ENCODE measurements at places on chromosomes 5 and 9.
A peak's percentile ranks its signal among the peaks of the same experiment; 100 is the strongest.

GRCh38 chr9:103990311-103990710 is 103.8 kb upstream of the SMC2 start:
- DNase-seq, result no peak

DNA sequence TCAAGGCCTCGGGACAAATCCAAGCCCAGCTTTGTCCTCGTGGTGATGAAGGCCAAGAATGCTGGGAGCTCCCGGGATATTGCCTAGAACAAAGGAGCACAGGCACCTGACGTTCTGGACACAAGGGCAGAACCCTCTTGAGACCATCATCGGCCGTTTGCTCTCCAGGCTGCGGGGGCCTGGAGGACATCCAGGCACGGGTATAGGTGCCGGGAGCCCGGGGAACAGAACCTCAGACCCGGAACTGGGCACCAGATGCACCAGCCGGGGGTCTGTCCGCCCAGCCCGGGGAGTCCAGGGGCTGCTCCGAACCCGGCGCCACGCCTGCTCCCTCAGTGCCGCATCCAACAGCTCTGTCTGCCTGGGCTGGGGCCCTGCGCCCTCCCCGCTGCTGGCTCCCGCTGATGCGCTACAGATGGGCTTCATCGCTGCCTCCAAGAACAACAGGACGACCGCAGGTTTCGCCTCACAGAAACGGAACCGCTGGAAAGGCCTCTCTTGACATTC is 88.0 kb downstream of the ADAMTS2 start:
- DNase-seq, result no peak

DNA sequence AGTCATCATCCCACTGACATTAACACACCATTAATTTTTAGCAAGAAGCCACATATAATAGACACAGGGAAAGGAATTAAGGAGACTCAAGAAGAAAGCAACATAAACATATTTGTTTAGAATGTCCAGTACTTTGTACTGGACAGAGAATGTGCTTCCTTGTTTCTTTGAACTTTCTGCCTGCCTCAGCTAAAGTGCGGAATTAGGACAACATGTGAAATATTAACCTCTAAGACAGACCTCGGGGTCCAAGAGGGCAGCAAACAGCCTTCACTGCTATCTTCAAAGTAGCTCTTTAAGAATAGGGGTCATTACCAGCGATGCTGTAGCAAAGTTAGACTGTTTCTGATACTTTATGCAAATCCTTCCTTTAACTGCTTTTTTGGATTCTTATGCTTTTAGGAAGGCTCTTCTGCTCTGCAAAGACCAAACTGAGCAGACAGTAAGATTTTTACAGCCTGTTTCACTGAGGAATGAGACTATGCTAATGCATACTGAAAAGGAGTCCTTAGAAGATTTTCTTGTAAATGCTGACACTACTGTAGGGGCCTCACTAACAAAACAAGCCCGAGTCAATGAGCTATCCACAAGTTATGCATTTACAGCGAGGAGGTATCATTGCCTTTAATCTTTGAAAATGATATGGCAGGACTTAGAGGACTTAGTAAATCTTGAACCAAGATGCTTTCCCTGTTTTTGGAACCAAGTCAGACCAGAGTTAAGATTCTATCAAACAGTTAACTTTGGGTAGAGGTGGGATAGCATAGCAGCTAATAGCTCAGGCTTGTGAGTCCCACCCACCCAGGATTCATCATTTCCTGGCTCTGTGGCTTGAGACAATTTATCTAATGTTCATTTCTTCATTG is 23.8 kb downstream of the DAB2 start:
- DNase-seq, result no peak

DNA sequence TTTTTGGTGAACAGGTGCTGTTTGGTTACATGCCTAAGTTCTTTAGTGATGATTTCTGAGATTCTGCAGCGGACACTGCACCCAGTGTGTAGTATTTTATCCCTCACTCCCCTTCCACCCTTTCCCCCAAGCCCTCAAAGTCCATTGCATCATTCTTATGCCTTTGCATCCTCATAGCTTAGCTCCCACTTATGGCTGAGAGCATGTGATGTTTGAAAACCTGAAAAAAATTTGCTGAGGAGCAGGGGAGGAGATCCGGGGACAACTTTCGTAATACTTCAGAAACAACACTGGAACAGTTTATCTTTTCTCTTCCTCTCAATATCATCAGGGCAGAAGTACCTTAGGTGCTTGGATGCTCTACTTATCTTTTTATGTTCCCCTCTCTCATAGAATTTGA is 226.4 kb downstream of the ADAMTS6 start:
- DNase-seq, result no peak

DNA sequence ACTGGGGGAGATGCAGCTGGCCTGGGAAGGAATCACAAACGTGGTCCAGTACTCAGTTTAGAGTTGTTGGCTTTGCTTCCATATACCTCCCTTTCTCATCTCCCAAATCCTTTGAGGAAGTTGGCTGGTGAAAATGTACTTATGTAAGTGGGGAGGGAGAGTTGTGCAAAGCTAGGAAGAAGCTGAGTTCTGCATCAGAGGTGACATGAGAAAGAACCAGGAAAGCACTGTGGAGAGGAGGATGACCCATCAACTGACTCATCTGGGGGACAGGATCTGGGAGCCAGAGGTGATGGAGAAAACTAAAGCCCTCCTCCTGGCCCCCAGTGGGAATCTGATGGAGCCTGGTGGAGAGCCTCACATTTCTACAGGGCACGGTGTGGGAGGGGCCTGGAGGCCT is 16.2 kb downstream of the KCNMB1 start:
- no peak for DNase-seq

GRCh38 chr9:104890433-104890770 is 37.6 kb downstream of the ABCA1 start:
- DNase-seq, result no peak

GRCh38 chr5:107672211-107673038 is 1.7 kb upstream of the EFNA5 start:
- DNase-seq, result peak; percentile 93

DNA sequence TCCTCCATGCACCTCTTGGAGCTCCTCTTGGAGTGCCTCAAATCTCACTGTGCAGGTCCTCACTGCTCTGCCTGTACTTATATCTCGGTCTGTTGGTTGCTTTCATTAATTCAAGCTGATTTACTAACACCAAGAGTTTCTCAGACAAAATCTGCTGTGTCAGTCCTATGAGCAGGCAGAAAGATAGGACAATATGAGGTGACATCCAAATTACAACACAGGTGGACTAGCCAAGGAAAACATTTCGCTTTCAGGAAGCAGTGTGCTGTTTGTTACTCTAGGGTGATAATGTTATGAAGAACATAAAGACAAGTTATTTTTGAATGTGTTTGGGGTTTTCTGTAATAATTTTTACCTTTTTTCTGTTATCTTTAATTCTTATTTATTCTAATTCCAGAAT is 264.1 kb upstream of the ANKH start:
- no peak for DNase-seq

DNA sequence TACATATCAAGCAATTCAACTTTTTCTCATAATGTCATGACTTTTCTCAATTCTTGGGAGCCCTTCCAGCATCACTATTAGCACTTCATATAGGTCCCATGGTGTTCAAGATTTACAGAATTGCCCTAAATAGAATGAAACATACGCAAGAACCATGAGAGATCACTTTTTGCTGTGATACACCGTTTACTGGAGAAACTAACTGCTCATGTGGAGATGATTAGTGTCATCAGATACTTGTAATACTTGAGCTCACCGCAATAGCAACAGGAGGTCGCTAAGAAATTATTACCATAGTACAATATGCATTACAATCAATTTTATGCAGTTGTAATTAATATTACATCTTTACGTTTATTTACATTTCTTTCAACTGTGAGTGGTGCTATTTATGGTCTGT is 4.8 kb upstream of the PCSK5 start:
- no peak for DNase-seq

DNA sequence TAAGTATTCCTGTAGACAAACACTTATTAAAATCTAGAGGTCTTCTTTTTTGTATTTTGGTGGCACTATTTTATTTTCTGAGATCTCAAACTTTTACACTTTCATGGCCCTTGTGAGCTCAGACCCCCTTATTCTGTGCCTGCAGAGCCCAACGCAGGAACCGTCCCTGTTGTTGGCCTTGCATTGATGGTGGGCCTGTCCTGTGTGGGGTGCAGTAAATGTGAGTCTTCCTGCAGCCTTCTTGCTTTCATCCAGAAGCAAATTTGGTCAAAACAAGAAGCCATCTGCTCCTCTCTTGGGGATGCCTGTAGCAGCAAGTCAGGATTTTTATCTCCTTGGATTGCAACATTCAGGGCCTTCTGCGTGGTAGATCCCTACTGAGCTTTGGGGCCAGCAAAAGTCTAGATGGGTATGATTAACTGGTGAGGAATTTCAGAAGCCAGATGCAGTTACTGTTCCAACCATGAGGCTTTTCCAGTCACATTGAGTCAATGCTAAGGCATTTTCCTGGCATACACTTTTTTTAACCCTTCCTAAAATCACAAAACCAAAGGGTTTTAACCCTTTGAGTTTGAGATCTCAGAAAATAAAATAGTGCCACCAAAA is 31.7 kb downstream of the BASP1 start:
- no peak for DNase-seq

DNA sequence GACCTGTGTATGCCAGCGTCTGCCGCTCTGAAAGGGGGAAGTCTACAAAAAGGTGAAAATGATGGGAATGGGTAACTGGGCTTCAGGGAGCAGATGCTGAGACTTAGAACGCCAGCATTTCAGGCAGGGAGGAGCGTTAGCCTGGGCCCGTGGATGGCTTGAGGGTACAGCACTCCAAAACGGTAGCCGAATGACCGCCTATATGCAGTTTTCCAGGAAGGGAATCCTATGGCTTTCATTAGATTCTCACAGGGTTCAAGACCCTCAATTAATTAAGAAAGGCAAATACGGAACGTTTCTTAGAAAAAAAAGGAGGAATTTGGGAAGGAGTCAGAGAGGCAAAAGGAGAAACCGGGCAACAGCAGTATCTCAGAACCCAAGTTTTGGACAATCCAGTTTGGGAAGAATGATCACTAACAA is 639 bp downstream of the AMACR start:
- no peak for DNase-seq

GRCh38 chr5:133392448-133392847 is 219.9 kb downstream of the FSTL4 start:
- no peak for DNase-seq

- no peak for DNase-seq
These were observed 183.7 kb downstream of the ISL1 start for GRCh38 chr5:51566953-51567352.

GRCh38 chr5:73280386-73280785 is 107.4 kb downstream of the TMEM174 start:
- no peak for DNase-seq

- no peak for DNase-seq
These were observed 603 bp downstream of the TMEM268 start for GRCh38 chr9:114611516-114612271.

DNA sequence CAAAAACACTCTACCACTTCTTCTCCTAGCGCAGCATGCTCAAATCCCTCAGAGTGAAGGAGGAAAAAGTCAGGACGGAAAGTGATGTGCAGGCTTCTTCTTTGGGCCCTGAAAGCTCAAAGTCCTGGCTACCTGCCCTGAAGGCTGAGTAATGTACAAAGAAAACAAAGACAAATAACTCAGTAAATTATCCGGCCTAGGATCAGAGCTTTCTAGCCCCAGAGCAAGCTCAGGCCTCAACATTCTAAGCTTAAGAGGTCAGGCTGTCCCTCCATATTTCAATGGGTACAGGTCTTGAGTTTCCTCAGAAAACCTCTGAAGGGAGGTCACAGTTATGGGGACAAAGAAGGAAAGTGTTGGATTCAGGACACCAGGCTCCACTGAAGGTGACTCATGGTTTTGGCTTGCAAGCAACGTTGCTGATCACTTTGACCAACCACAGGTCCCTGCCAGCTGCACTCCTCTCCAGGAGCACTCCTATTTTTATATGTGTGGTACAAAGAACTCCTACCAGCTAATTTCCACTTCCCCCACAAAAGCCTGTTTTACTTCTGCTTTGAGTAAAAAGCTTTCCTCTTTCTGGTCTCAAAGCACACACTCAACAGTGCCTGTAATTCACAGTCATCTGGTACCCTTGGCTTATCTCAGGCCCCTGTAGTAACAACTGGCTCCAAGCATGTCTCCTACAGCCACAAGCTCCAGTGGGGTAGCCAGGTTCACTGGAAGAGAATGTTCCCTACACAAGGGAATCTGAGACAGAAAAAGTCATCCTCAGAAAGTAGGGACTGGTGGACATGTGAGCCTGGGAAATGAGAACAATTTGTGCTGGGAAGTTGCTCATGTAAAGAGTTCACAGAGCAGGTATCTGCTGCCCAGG is 115.7 kb downstream of the UGCG start:
- DNase-seq, result no peak

DNA sequence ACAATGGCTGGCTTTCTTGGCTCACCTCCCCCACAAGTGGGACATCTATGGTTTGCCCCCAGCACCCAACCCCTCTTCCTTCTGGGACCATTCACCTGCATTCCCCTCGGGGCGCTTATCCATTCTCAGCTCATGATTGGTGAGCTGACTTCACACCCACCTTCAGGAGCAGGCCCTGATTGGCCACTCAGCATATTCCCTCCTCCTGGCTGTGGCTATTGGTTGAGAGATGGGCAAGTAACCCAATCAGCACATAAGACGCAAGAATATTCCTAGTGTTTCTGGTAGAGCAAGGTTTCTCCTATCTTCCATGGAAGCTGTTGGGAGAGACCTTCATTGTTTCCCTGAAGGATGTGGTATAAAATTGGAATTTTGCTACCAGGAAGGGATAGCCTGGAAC is 22.7 kb upstream of the UNC5A start:
- DNase-seq, result no peak

GRCh38 chr5:102048940-102049339 is 247.1 kb downstream of the SLCO4C1 start:
- DNase-seq, result no peak

DNA sequence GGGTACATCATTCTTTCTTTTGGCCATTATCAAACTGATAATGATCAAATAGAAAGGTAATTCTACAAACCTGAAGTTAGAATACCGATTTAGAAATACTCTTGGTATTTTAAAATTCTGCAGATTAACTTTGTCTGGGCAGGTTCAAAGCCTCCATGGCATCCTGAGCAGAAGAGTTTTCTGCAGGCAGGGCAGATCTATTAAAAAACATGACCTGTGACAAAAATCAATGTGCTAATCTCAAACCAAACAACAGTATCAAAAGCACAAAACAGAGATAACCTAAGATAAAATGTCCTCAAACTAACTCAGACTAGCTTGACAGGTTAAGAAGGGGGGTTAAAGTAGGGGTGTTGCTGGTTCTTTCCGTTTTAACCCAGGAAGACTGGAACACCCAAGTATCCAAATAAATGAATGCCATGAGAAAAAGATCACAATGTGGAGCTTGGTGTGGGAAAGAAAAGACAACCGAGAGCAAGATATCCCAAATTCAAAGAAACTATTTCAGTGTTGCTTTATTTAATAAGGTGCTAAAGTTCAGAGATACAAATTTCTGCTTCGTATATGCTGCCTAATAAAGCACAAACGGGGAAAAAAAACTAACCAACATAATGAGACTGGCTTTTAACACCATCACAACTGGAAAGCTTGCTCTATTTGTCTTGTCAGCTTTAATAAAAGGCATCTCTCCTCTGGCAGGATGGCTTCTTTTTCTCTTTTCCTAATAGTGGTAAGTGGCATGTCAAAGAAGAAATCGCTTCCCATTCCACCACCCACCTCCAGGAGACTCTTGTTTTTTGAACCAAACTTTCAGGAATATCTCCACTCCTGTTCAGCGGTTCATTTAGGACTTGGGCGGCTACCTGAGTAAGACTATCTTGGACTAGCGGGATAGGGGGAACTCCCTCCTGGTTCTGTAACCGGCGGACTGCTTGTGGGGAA is 2.3 kb downstream of the EFNA5 start:
- no peak for DNase-seq

All from neuronal stem cell (in vitro differentiated cells).